ENCODE measurements at places on chromosomes 12 and 14. TPM values are rescaled to one million over a fixed set of nuclear protein-coding genes. Genes with fewer than 3 reads are reported as not detected.

TMTC2 gene
- 11.5 TPM for total RNA-seq

DNA sequence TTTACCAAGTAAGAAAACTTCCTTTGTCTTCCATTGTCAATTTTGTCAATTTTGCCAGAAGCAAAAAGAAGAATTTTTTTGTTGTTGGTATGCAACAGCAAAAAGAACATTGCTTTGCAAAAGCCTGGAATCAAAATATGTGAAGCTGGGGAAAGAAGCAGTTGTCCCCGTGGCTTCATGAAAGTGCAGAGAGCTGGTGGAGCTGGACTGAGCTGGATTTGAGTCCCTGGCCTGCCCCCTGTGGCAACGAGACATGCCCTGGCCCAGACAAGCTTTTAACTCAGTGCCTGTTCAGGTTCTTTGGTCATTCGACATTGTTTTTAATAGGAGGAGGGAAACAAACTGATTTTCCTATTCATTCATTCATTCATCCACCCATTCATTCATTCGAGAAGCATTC lies 70.3 kb downstream of the SLC15A4 start:
- DNase-seq = no peak

DNA sequence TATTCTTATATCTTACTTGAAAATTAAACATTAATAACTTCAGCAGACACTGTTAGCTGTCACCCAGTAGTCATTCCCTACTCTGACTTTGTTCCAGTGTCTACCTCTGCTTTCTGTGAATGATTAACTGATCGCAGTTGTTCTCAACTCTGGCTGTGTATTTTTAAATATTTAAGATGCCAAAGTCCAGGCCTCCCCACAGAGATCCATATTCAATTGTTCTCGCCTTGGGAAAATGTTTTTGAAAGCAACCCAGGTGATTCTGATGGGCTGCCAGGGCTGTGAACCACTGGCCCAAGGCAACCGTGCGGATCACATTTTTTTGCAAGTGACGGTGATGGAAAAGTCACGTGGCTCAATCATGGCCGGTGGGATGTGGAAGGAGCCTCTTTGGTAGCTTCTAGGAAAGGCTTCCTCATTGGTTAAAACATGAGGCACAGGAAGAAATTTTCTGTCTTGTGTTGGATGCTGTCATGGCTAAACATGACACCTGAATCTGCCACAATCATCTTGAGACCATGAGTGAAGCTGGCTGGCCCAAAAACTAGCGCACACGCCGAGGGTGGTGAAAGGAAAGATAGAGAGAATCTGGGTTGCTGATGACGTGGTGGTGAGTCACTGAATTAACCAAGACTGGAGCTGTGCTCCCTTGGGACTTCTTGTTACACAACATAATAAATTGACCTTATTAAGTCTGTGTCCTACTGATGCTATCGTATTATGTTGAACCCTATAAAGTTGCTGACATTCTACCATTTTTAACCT lies 37.2 kb downstream of the RDH12 start:
- DNase-seq = peak; percentile 19

GRCh38 chr14:65840786-65841185 lies 428.3 kb downstream of the FUT8 start:
- no peak for DNase-seq

- no peak for DNase-seq
Measured at GRCh38 chr12:81757731-81758365, 1.3 kb downstream of the PPFIA2 start.

- no peak for DNase-seq
Measured at GRCh38 chr12:130449291-130449690, 111.6 kb downstream of the PIWIL1 start.

DNA sequence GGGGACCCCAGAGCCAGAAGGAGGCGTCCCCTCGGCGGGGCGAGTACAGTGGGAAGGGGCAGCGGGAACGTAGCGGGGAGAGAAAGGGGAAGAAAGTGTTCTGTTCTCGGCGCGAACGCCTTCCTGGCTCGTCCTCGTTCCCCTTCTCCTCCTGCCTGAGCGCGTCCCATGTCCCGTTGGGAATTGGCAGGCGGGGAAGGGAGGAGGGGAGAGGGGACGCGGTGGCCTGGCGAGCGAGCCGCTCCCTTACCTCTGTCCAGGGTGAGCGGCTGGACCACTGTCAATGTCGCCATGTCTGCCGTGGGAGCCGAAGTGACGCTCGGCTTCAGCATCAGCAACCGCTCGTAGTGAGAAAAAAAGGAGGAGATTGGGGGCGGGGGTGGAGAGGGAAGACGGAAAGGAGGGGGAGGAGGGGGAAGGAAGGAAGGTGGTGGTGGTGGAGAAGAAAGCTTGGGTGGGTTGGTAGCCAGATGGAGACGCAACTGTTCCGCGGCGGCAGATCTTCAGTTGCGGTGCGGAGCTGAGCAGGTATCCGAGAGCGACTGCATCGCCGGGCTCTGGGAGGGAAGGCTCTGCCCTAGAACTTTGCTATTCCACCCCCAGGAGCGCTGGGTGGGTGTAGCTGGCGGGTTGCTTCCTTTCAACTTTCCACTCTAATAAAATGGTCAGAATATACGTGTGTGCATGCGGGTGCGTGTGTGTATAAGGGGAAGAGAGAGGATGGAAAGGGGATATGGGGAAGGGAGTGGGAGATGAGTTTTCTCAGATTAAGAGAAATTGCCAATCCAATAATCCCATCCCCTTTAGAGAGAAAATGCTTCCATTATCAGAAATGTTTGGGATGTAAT lies at the start of gene LIN7A:
TSS of gene LIN7A (minus strand) at position 544 of the 848 bp plus-strand sequence. CDS start at position 332, 212 bp downstream.
- DNase-seq = no peak

All from HCT116 (cell line).